ENCODE measurements at places on chromosomes 3 and 15.

DNA sequence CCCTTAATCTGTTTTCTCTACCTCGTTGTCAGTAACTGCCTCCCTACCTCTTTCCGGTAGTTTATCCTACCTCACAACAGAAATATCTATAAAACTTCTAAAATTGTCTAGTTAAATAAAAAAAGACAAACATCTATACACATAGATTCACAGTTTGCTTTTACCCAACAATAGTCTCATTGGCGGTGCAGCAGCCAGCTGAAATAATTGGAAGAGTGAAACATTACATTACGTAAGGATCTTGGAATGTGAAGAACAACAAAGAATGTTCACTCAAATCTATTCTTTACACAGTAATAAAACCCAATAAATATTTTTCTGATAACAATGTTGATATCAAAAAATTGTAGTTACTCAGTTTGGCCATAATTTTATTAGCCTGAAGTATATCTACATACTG lies 115.5 kb upstream of the ARPP21 start:
- no peak for DNase-seq

GRCh38 chr3:128167973-128168674 lies 14.8 kb downstream of the EEFSEC start:
- no peak for DNase-seq

DNA sequence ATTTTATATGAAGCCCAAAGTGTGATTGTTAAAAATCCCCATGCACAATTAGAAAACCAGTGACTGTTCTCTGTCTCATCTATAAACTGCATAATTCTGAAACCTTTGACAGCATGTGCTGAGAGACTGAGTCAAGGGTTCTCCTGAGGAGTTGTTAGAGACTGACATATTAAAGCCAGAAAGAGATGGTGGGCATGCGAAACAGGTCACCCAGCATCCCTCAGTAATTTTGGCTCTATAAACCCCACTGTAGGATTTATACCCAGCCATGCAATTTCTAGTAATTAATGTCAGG lies 3.6 kb downstream of the VGLL3 start:
- no peak for DNase-seq

- DNase-seq: peak; percentile 85
These were observed 22.4 kb downstream of the HPS3 start for GRCh38 chr3:149151843-149152242.

GRCh38 chr3:45623393-45623792 lies 28.8 kb downstream of the LIMD1 start:
- peak; percentile 83 for DNase-seq

- no peak for DNase-seq
These were observed 290.7 kb upstream of the MDFIC2 start for GRCh38 chr3:70603103-70603502.

All from AML-193 (cell line).